ENCODE measurements at places on chromosomes 2 and 18.

DNA sequence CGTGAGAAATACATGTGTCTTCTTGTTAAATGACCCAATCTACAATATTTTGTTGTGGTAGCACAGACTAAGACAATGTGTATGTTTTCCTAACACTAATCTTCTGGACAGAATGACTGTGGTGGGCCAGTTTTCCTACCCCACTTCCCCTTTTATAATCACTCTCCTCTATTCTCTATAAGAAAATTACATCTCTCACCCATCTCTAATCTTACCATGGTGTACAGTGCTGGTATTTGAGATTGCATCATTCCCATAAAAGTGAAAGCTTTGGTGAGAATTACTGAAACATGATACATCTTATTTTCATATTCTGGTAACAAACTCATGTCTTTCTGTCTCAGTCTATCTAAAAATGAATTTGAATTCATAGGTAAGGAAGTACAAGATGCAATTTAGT is 40.5 kb downstream of the CAVIN2 start:
- no peak for DNase-seq

GRCh38 chr2:166284359-166284758 is 91.4 kb downstream of the SCN9A start:
- no peak for DNase-seq

DNA sequence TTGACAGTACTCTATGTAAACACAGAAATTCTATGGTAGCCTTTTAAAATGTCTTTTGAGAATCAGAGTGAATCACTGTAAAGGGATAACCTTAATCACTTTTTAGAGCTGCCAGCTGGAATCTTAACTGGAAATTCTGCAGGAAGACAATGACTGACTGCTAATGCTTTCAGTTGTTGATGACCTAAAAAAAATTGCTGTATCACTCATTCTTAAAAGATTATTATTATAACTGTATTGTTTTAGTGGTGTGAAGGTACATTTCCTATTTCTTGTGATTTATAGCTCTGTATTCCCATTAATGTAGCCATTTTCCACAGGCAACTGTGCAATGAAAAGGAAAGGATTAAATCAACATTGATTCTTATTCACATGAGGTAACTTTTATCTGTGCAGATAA is 260.5 kb downstream of the CALCRL start:
- no peak for DNase-seq

GRCh38 chr2:189142893-189143759 is 36.4 kb downstream of the COL5A2 start:
- DNase-seq, result no peak

GRCh38 chr2:211963969-211964368 is 574.6 kb downstream of the ERBB4 start:
- DNase-seq, result no peak

GRCh38 chr2:240893363-240893844 is 2.6 kb downstream of the MAB21L4 start:
- DNase-seq, result no peak

GRCh38 chr2:180015951-180016709 is 9.0 kb upstream of the CWC22 start:
- DNase-seq, result no peak

DNA sequence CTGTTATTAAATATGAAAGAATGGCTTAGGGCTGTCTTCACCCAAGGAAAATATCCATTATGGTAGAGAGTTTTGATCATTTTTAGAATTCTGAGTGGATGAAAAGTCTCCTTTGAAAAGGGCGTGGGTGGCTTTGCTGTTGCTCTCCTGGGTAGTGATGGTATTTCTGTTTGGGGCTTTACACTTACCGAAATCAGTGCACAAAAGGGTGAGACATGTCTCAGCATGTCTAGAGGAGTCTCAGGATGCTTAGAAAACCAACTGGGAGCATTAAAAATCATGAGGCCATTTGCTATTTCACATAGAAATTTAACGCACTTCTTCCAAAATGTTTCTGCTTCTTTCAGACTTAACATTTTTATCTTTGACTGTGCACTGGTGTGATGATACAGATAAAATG is 49.6 kb downstream of the ZCCHC2 start:
- DNase-seq, result no peak

DNA sequence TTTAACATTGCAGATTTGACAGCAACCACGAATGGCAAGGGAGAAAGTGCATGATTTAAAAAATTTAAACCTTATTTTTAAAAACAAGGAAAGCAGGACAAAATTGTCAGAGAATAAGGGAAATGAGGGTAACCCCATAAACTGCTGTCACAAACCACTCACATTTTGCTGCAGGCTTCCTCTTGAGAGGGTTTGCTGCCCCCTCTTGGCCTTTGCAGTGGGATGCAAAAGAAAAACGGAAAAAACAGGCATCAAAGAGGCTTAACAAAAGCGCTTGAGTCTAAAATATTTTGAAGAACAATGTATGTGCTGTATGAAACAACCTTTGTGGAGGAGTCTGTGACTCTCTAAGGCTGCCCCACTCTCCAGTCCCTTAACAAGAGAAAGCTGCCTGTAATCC is 91.6 kb downstream of the TMX3 start:
- no peak for DNase-seq

- no peak for DNase-seq
Observed at GRCh38 chr2:48756289-48756688, 765 bp upstream of the LHCGR start.

GRCh38 chr2:150480241-150480640 is 7.2 kb downstream of the RND3 start:
- no peak for DNase-seq

GRCh38 chr2:99784282-99784681 is 294.5 kb upstream of the REV1 start:
- no peak for DNase-seq

GRCh38 chr18:36533446-36534153 is 236.1 kb downstream of the FHOD3 start:
- DNase-seq, result no peak

- no peak for DNase-seq
Observed at GRCh38 chr2:55518841-55519165, 715 bp upstream of the CFAP36 start.

DNA sequence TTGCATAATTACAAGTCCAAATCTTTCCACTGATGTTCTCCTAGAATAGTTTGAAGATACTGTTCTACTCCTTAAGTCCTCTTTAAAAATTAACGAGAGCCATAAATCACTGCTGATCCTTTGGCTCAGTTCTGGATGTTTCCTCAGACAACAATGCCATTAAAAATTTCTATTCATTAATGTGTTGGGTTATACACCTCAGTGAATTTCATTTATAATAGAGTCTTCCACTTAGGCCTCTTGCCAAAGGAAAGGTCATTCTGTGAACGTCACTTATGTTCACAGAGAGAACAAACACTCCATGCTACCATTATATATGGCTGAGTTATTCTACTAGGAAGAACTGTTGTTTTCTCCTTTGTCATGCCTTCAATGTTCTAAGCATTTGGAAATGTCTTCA is 1472.3 kb upstream of the CELF4 start:
- no peak for DNase-seq

DNA sequence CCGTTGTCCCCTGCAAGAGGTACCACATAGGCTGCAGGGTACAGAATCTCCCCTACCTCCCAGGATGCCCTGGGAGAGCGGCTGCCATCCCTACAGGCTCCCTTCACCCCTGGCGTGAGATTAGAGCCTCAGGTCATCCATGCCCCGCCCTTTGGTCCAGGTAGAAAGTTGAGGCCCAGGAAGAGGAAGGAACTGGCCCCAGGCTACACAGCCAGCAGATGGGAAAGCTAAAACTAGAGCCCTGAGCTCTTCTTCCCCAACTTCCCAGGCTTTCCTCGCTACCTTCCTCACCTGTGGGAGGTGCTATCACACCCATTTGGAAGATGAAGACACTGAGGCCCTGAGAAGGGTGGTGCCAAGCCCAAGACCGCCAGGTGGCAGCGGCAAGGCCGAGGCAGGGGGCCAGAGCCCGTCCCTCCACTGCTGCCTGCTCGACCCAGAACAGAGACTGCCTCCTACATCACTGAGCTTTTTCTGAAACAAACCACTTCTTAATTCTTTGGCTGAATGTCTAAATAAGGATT is 25.8 kb downstream of the CIB4 start:
- no peak for DNase-seq
